ENCODE measurements at places on chromosomes 6 and 20.
A peak's percentile ranks its signal among the peaks of the same experiment; 100 is the strongest.

- no peak for DNase-seq
Measured at GRCh38 chr6:157789297-157789696, 33.7 kb upstream of the SNX9 start.

- DNase-seq = no peak
Measured at GRCh38 chr20:58989196-58989595, 8.1 kb downstream of the NELFCD start.

- DNase-seq = no peak
Measured at GRCh38 chr20:53916173-53916512, 154.3 kb downstream of the BCAS1 start.

GRCh38 chr20:5357946-5358345, 41.2 kb upstream of the PROKR2 start:
- no peak for DNase-seq

DNA sequence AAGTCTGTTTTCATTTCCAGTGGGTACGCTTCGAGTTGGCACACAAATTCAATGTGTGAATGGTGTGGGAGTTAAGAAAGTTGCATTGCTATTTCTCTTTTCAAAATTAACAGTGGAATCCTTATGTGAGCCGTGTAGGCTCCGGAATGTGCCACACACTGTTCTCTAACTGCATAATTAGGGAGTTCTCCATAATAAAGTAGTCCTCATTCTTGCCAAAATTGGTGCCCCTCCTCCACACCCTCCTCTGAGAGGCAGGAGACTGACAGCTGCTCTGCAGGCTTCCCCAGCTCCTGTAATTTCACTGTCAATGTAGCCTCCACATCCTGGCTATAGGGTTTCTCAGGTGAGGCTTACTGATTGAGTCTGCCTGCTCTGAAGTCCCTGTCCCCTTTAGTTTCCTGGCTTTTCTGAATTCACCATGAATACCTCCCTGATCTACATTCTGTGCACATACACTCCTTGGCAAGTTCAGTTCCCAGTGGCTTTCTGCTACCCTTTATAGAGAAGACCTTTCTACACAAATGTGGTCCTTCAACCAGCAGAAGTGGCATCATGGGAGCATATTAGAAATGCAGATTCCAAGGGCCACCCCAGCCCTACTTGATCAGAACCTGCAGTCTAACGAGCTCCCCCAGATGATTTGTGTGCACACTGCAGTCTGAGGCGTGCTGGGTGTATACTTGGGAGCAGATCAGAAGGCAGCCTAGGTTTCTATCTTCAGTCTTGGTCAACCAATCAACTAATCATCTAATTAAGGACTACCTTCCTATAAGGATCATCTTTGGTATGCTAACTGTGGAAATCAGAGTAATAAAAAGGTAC, 19.9 kb upstream of the CCN6 start:
- DNase-seq = no peak

DNA sequence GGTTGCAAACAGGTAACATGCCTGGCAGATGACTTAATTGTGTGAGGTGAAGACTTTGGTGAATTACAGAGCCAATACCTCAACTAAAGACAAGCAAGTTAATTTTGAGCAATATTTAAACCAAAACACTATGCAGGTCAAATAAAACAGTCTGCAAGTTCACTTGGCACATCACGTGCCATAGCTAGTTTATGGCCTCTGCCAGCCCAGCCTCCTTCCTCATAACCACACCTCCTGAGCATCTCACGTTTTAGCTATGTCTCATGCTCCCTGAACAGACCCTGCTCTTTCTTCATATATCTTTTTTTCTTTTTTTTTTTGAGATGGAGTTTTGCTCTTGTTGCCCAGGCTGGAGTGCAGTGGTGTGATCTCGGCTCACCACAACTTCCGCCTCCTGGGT, 4.5 kb upstream of the CNBD2 start:
- no peak for DNase-seq

DNA sequence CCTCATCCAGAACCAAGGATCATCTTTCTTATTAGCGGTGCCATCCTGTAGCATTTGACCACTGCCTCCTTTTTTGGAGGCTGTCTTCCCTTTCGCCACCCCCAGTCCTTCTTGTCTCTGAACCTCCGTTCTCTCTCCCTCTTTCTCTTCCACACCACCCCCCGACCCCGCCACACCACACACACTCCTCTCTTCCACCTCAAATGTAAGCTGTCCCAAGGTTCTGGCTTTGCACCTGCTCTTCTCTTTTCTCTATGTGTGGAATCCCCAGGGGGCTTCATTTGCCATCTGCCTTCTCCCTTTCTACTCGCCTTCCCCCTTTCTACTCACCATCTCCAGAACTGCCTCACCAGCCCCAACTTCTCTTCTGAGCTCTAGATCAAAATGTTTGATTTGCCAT, 111.3 kb upstream of the CDYL start:
- DNase-seq = no peak

DNA sequence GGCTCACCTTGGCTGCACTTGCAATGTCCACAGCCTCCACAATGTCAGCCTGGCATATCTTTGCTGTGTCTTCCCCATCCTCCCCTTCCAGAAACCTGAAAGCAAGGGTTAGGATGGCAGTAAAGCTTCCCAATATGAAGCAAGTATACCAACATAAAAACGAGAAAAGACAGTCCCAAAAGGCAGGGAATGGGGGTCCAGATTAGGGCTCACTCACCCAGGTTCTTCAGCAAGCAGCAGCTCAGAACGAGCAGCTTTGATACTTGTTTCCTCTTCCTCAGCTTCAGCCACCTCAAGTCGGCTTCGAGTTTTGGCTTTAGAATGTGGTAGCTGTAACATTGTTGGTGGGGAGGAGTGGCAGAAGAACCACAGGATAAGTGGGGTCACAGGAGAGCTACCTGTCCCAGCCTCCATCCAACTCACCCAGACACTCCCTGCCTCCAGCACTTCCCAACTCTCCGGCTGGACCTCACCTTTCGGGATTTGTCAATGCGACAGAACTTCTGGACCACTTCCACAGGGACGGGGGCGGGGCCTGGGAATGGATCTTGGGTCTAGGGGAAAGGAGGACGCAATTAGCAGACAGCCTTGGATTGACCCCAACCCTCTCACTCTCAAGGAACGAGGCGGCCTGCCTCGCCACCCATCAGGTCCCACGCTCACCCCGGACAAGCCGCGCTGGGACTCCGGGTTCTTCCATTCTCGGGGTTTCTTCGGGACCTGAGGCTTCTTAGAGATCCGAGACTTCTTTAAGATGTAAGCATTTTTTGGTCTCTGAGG, 708 bp downstream of the WDR46 start:
- DNase-seq = no peak

GRCh38 chr6:31676322-31676903, 4.5 kb downstream of the LY6G5C start:
- DNase-seq = no peak

GRCh38 chr6:54291146-54291545, 17.1 kb upstream of the TINAG start:
- DNase-seq = no peak

GRCh38 chr6:170177772-170178560, 112.9 kb downstream of the DLL1 start:
- no peak for DNase-seq

GRCh38 chr6:33589731-33590530, 9.9 kb upstream of the BAK1 start:
- peak; percentile 28 for DNase-seq

DNA sequence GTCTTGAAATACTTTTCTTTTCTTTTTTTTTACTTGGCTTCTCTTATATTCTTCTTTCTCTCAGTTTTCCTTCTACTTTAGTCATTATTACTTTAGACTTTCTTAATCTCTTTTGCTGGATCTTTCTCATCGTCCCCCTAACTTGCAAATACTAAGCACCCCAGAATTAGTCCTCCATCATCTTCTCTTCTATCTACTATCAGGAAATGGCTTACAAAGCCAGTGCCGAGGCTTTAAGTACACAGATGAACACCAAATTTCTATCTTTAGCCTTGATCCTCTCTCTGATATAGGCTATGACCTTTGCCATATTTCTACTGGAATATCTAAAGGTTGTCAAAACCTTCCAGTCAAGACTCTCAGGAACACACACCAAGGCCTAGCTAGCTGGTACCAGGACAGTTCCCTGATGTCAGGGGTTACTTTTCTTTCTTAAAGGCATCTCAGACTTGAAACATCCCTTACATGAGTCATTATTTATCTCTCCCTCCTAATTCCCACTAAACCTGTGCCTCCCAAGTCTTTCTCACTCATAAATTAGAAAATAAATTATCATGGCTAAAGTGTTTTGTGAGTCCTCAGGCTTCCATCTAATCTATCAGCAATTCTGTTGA, 278.6 kb upstream of the TCF21 start:
- DNase-seq = no peak

DNA sequence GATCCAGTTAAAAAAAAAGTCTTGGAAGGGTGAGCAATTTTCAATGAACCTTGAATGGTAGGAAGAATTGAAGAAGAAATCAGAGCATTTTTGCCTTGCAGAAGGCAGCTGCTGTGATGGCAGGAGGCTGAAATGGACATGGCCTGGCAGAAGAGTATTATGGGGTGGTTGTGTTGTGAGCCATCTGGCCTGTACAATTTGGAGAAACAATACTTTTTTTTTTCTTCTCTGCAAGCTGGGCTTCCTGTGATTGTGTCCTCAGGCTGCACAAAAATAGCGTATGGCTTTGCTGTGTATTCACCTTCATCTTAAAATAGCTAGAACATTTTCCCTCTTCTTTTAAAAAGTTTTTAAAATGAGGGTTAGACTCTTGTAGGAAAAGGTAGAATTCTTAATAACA, 21.4 kb downstream of the SYCP2L start:
- DNase-seq = no peak

DNA sequence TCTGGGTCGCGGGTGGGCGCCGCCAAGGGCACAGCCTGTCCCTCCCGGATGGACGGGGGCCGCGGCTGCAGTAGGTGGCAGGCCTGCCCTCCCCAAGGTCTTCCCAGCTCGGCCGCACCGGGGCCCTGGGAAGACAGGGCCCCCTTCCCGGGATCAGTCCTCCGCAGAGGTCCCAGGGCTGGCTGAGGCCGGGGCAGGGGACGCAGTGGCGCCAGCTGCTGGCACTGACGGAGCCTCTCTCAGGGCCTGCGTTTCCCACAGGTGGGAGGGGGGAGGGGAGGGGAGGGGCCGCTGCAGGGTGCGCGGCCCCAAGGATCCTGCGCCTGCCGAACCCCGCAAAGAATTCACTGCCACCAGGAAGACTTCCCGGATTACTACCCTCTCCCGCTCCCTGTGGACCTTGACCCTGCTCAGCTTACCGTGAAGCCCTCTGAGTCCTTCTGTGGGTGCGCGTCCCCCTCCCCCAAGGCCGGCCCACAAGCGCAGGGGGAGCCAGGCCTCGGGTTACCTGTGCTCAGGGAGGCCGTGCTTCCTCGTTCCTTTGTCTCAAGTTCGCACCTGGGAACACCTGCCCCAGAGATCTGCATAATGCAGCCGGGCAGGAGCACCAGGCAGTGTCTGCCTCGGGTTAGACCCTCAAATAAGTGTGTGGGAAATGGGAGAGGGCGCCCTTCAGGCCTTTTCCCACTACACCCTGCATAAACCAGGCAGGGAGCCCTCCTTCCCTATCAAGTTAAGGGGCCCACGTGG, 5.1 kb downstream of the LZTS3 start:
- no peak for DNase-seq

- no peak for DNase-seq
Measured at GRCh38 chr6:49550492-49551077, at the start of gene C6orf141. Gene C6orf141 (plus strand): TSS chr6:49550668. CDS start chr6:49550793, 125 bp downstream.

DNA sequence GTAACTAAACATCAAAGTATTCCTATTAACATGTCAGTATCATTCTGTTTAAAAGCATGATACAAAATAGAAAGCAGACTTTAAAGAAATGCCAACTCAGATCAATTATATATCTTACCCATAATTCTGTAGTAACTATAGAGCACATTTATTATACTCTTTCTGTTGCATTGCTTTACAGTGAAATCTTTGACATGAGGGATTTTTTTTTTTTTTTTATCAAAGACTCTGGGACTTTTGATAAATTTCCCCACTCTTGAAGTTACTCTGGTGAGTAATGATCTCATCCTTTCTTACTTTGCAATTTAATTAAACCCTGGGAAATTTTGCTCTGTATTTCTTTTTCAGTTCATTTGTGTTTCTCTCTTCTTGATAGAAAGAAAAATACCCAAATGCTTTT, 17.4 kb downstream of the ADGRF4 start:
- DNase-seq = no peak

DNA sequence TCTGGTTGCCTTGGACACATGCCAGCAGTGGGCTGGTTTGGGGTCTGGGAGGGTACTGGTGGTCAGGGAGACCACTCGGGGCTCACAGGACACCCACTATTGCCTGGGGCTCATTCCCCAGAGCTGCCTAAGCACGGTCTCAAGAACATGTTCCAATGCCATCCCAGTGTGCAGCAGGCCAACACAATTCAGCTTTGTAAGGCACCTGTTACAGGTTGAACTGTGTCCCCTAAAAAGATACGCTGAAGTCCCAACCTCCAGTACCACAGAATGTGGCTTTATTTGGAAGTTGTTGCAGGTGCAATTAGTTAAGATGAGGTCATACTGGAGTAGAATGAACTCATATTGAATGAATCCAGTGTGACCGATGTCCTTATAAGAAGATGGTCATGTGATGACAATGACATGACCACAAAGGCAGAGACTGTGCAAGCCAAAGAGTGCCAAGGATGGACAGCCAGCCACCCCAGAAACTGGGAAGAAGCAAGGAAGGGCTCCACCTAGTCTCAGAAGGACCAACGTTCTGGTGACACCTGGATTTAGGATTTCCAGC, 13.5 kb upstream of the MAS1 start:
- DNase-seq = no peak

DNA sequence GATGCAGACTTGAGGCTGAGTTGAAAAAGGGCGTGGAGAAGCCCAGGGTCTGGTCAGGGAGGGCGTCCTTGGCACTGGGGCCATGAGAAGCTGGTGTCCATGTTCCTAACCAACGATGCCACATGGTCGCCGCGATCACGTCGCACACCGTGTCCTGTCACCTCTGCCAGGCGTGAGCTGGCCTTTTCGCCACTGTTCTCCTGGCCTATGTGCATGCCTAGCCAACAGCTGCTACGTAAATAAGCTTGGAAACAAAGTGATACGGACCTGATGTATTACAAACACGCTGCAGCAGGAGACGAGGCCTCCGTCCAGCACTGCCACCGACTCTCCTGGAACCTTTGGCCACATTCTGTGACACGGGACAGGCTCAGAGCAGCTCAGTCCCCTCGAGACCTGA, 22.0 kb upstream of the KIF25 start:
- no peak for DNase-seq

GRCh38 chr6:163720460-163721235, 306.1 kb downstream of the QKI start:
- DNase-seq = no peak

DNA sequence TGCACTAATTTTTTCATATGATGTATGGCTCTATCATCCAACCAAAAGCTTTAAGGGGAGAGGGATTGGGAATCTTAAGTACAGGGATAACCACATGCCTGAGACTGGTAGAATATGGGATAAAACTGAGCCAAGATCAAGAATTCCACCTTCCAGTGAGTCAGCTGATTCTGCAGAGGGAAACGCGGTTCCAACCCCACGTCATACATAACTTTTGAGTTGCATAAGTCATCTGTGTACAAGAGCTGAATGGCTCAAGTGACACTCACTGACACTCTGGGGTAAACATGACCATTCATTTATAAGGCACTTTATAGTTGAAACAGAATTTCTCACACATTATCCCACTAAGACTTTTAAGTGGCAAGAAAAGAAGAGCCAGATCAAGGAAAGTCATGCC, 16.4 kb downstream of the TRIM27 start:
- DNase-seq = no peak

Data from stimulated activated CD8-positive, alpha-beta memory T cell treated with anti-CD3 and anti-CD28 coated beads, Interleukin-12 subunit alpha, Interleukin-12 subunit beta, amount 100 ng/mL, for 4 hours (primary cell).